ENCODE measurements at places on chromosomes 1 and 21.

DNA sequence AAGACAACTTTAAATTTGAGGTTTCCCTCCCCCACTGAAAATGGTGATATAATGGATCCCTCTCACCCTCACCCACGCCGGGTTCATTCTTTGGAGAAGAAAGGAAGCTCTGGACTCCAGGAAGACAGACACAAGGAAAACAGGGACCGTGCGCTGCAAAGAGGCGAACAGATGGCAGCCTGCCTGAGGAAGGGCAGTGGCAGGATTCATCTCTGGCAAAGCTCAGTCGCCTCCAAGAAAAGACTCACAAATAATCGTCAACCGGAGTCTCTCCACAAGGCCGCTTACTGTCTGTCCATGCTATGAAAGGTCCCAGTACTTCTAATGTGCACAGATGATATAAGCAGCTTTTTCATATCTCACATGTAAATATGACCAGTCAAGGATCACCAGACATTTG, 110.3 kb downstream of the TIAM1 start:
- DNase-seq: no peak

- no peak for DNase-seq
These were observed 172.7 kb upstream of the FGGY start for GRCh38 chr1:59124166-59124565.

DNA sequence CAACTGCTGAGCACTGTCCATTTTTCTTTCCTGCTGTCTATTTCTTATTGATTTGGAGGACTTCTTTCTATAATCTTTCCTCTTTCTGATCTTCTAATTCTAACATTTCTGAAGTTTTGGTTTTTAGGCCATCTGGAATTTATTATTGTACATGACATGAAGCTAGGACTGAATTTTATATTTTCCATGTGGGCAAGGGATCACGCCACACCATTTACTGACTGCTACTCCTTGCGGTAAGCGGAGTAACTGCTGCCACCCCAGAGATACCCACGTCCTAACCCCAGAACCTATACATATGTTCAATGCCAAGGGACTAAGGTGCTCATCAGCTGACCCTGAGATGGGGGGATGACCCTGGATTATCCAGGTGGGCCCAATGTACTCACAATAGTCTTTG, 70.6 kb downstream of the NPHP4 start:
- DNase-seq: no peak

DNA sequence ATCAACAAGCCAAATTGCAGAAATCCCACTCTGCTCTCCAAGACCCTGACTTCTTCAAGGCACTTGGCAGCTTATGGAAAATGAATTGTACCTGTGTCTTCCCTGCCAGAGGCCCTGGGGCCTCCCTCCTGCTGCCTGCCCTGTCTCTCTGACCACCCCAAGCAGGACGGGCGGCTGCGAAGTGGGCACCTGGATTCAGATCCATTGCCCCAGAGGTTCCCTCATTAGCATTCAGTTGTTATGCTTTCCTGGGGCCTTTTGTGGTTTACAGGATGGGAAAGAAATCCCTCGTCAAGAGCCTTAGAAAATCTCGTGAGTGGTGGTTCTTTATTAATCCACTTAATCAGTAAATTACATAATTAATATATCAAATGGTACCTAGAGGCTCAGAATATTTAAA, 179.3 kb downstream of the TNR start:
- DNase-seq: no peak

DNA sequence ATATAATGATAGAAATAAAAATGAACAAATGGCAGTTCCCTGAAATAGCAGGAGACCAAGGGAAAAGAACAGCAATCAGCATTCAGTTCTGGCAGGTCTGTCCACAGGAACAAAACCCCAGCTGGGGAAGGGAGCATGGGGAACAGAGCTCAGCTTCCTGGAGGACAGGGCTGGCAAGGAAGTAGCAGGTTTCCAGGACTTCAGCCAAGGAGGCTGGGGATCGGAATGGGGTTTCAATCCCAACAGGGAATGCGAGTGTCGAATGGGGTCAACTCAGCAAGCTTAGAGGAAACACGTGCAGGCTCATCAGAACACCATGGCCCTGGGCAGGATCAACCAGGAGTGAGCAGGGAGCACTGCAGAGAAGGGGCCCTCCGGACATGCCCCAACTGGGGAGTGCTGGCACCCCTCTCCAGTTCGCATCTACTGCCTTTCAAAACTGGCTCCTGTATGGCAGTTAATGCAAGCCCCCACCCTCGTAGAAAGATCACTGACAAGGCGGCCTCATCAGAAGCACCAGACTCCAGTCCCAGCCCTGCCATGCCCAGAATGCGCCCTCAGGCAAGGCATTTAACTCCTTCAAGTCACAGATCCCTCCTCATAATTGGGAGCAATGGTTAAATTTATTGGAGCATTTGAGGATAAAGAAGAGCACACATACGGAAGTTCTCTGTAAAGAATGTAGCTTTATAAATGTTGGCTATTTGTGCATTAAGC, 72.4 kb downstream of the SEC16B start:
- DNase-seq: no peak

DNA sequence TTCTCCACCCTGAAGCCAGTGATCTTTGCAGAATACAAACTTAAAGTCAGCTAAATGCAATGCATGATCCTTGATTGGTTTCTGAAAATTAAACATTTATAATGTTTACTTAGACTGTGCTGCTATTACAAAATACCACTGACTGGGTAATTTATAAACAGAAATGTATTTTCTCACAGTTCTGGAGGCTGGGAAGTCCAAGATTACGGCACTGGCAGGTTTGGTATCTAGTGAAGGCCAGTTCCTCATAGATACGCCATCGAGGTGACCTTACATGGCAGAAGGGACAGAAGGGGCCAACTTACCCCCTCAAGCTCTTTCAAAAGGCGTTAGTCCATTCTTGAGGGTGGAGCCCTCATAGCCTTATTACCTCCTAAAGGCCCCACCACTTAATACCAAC, 2.8 kb upstream of the BOLA1 start:
- no peak for DNase-seq

DNA sequence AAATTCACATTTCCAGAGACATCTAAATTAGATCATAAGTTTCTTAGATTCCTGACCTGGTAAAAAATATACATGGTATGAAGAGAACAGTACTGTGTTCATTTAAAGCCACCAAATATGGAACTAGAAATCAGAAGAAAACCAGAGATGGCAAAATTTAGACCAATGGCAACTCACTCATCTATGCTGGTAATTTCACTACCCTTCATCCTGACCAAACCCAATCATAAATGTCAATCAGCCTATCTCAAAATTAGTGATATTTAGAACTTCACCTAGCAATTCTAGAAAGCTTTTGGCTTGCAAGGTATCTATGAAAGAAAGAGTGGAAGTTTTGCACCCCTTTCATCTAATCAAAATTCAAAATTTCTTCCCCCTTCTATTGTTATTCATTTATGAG, 107.7 kb downstream of the NIBAN1 start:
- DNase-seq: no peak

- DNase-seq: no peak
These were observed 9.4 kb downstream of the FAM229A start for GRCh38 chr1:32352831-32353383.

DNA sequence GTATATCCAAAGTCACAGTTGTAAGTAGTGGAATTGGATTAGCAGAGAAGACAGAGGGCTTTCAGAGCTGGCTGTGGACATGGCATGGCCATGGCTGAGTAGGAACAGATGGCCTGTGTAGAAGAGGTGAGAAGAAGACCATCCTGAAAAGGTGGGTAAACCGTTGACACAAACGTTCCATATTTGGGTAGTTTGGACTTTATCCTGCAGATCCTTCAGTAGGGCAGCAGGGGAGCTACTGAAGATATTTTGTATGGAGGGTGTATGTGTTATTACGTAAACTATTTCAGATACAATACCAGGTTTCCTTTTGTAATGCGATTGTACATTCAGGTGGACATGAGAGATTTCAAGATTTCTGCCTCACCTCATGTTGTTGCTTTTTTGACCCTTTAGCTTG, 1.6 kb downstream of the UTP11 start:
- no peak for DNase-seq

- no peak for DNase-seq
These were observed 35.8 kb downstream of the UBASH3A start for GRCh38 chr21:42439284-42440186.

GRCh38 chr1:12573015-12573825, 44.8 kb downstream of the DHRS3 start:
- no peak for DNase-seq

DNA sequence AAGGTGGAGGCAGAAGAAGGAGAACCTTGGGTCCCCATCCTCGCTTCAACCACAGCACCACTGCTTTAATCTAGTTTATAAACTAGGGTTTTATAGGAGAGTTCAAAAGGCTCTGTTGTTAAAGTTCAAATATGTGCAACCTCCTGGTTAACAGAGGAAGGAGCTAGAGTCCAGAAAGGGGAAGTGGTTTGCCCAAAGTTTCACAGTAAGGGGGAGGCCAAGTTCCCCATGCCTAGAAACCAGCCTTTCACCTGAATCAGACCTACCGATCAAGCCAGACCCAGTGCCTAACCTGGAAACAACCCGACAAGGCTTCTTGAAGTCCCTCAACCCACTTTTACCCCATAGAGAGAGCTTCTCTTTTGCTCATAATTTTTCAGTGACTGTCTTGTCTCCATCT, 106.5 kb downstream of the PLPP3 start:
- no peak for DNase-seq

DNA sequence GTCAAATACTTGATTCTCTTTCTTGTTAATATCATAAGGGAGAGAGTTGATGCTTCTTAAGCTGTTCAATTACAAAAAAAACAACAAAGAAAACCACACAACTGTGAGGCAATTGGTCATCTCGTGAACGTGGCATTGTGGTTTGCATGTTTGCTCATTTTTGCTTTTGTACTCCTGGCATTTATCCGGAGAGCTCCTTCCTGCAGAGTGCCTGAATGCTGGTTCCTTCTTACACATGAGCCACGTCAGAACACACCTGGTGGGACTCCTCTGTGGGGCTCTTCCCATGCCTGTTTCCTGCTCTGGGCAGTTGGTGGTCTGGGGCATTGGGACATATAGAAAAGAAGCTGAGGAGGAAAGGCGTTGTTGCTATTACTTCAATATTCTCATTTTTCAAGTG, 25.7 kb downstream of the KCNK1 start:
- DNase-seq: no peak

DNA sequence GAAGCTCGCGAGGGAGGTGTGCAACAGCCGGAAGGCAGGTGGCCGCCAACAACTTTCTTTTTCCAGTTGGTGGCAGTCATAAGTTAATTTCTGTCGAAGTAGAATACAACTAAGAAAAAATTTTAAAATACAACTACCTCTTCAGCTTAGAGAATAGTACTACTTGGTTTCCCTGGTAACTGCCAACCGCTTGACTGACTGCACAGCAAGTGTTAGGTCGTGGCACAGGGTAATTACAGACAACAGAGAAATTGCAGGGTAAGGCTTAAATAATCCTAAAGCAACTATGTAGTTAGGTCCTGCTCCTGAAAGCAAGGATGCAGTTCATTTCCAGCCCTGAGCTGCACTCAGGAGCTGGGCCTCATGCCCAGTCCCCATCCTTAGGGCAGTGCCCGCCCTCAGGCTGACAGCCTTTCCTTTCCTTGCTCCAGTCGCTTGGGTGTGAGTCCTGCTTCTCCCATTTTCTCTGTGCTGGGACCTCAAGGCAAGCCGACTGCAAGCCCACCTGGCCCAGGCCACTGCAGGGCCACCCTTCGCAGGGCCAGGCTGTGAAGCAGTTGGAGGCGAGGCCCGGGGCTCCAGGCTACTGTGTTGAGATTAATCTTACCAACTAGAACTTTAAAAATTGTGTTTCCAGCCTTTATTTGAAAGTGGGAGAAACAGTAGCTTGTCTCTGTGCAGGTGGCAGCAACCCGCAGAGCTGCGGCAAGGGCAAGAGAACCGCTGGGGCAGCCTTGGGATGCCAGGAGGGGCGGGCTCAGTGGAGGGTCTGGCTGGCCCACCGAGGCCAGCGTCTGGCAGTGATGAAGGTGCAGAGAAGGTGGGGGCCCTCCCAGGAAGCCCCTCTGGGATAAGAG, 148.3 kb downstream of the PCBP3 start:
- no peak for DNase-seq

DNA sequence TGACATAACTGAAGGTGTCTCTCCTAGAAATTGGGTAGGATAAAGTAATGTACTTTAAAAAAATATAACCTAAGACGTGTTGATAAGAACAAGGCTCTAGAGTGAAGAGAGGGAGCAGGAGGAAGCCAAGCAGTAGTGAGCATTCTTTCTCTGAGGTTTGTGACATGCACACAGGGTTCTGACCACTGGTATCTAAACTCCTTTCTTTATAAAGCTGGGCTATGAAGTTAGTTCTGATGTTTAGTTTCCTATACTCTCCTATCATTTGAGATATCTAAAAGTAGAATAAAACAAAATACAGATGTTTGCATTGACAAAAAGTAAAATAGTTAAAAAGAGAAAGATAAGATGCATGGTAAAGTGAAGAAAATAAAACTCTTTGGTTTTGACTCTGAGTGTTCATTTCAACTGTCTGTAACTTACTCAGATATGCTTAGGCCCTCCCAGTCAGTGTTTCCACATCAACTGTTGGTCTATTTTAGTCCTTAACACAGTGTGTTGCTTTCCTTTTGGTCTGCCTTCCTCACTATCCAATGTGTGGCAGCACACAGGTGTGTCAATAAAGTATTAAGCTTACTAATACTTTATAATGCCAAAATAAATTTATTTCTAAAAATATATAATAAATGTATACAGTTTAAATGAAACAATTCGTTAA, 543.5 kb downstream of the PTPRC start:
- DNase-seq: no peak

GRCh38 chr1:67755619-67756018, 70.6 kb downstream of the GADD45A start:
- DNase-seq: no peak

GRCh38 chr1:107875689-107876088, 89.3 kb downstream of the VAV3 start:
- no peak for DNase-seq

Data from hippocampal formation (tissue), 2 donors.